ENCODE measurements at places on chromosomes 16 and 17. TPM values are rescaled to one million over a fixed set of nuclear protein-coding genes. Genes with fewer than 3 reads are reported as not detected.

Gene SLC9A5
- total RNA-seq: 4.4 TPM

DNA sequence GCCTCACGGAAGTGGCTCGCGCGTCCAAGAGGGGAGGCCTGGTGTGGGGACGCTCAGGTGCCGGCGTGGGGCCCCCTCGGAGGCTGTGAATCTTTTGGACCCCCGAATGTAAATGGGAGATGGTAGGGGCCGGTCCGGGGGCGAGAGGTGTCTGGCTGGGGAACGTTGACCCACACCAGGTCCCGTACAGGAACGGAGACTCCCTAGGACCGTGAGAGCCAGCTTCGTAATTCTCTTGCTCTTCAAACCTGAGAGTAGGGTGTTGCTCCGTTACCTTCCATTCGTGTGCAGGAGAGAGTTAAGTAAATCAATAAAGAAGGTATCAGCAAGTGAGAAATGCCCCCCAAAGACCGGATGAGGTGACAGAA, 481 bp downstream of the LYRM1 start:
- peak overlapping the region; percentile 99 for H3K27ac ChIP-seq
- DNase-seq: no peak
- H3K4me1 ChIP-seq: peaks cover 66% of the 10 kb centered on the region
- H3K4me3 ChIP-seq: peak overlapping the region; percentile 94
- no peaks in the 10 kb centered on the region for H3K27me3 ChIP-seq

Gene PRKCA
- 22.7 TPM for total RNA-seq

Gene GPRC5C
- total RNA-seq: 4.6 TPM

Gene GAS2L2
- 0.16 TPM for total RNA-seq

Gene C16orf92
- not detected for total RNA-seq

Gene BEAN1
- total RNA-seq: 1.5 TPM

GRCh38 chr17:64037802-64038201, 17.4 kb upstream of the ICAM2 start:
- no peaks in the 10 kb centered on the region for H3K4me1 ChIP-seq
- H3K4me3 ChIP-seq: no peak overlapping the region
- H3K27ac ChIP-seq: no peak overlapping the region
- DNase-seq: no peak
- peaks cover 2% of the 10 kb centered on the region for H3K36me3 ChIP-seq

GRCh38 chr17:38850374-38850773, 3.1 kb downstream of the RPL23 start:
- peak overlapping the region; percentile 98 for H3K4me3 ChIP-seq
- no peaks in the 10 kb centered on the region for H3K27me3 ChIP-seq
- peaks cover 42% of the 10 kb centered on the region for H3K4me1 ChIP-seq
- peaks cover 38% of the 10 kb centered on the region for H3K36me3 ChIP-seq
- DNase-seq: no peak
- no peak overlapping the region for H3K27ac ChIP-seq

DNA sequence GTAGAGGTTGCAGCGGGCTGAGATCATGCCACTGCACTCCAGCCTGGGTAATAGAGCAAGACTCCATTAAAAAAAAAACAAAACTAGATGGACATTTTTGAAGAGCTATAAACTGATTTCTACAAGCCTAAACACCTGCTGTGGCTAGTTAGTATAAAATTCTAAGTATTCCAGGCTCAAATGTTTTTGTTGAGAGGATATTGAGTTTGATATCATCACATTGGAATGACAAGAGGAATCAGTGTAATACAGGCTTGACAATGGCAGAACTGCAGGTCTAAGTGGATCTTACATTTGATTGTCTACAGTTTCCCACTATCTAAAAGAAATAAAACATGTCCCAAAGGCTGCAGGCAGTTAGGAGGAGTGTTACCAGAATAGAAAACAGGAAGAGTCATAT, 23.9 kb upstream of the DLX3 start:
- no peak overlapping the region for H3K27ac ChIP-seq
- peaks cover 11% of the 10 kb centered on the region for H3K4me1 ChIP-seq
- H3K4me3 ChIP-seq: no peak overlapping the region
- DNase-seq: no peak
- no peaks in the 10 kb centered on the region for H3K36me3 ChIP-seq

DNA sequence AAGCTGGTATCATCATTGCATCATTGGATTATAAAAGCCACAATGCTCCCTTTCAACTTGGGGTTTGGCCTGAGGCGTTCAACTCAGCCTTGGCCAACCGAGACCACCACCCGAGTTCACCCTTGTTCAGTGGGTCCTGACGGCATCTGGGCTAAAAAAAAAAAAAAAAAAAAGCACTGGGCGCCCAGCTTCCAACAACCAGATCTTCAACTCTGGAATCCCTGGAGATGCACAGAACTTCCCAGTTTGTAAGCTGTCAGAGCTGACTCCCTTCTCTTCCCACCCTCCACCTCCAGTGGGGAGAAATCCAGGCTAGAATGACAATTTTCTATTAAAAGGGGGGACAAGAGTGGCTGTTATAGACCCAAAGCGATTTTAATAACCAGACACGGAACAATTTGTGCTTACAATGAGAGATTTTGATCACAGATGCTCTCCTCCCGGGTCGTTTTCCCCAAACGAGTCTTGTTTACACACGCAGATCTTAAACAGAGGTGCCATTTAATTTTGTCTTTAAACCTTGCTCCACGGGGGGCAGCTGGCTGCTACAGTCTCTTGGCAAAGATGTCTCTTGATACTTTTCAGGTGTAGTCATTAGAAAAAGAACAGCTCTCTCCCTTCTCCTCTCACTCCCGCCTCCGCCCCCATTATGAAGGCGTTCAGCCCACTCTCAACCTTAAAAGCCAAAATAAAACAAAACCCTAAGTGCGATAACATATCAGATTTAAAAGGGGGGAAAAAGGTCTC, 26.9 kb downstream of the GPRC5B start:
- H3K36me3 ChIP-seq: peaks cover 19% of the 10 kb centered on the region
- no peak overlapping the region for H3K27ac ChIP-seq
- H3K4me1 ChIP-seq: peaks cover 74% of the 10 kb centered on the region
- H3K27me3 ChIP-seq: no peaks in the 10 kb centered on the region

DNA sequence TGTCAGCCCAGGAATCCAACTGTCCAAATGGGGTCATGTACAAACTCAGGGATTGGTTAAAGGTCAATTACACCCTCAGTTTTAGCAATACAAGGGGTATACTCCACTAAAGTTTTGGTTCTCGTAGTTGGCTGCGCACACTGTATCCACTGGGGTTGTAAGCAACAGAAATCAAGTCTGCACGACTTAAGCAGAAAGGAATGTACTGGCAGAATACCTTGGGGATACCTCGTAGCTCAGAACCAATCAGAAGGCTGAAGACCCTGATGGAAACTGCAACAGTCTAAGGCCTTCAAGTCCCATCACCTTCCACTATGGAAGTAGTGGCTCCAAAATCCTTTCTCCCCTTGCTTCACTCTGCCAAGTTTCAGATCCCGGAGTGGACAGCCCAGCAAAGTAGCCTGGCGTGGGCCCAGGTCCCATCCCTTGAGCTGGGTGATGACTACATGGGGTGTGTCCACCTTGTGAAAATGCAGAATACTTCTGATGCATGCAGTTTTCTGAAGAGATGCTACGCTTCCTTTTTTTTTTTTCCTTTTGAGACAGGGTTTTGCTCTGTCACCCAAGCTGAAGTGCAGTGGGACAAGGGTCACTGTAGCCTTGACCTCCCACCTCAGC, 21.1 kb upstream of the RPH3AL start:
- H3K4me1 ChIP-seq: peaks cover 17% of the 10 kb centered on the region
- no peak for DNase-seq
- H3K27ac ChIP-seq: no peak overlapping the region
- H3K4me3 ChIP-seq: no peak overlapping the region
- peaks cover 3% of the 10 kb centered on the region for H3K36me3 ChIP-seq
